ENCODE measurements at places on chromosomes 3 and 15. TPM values are rescaled to one million over a fixed set of nuclear protein-coding genes. Genes with fewer than 3 reads are reported as not detected.
A peak's percentile ranks its signal among the peaks of the same experiment; 100 is the strongest.

Gene CYP11A1
- not detected for total RNA-seq

DNA sequence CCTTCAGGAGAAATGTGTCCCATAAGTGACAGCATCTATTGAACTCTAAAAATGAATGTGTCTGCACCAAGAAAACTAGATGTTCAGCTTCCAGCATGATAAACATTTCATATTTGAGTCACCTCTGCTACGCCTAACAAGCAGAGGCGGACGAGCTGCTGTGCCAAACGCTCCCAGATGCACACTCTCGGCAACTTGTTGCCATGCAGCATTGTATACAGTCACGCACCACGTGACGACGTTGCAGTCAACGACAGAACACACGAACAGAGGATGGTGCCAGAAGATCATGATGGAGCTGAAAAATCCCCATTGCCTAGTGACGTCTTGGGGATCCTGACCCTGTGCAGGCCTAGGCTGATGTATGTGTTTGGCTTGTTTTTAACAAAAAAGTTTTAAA is 137.5 kb downstream of the XXYLT1 start:
- DNase-seq: peak; percentile 60

Gene EIF4E3
- 101 TPM for total RNA-seq

- no peak for DNase-seq
Observed at GRCh38 chr3:16848007-16848406, 36.7 kb upstream of the PLCL2 start.

GRCh38 chr3:72078676-72079368 is 293.9 kb upstream of the PROK2 start:
- no peak for DNase-seq

GRCh38 chr3:112000966-112001365 is 2.2 kb downstream of the TAGLN3 start:
- DNase-seq: no peak

DNA sequence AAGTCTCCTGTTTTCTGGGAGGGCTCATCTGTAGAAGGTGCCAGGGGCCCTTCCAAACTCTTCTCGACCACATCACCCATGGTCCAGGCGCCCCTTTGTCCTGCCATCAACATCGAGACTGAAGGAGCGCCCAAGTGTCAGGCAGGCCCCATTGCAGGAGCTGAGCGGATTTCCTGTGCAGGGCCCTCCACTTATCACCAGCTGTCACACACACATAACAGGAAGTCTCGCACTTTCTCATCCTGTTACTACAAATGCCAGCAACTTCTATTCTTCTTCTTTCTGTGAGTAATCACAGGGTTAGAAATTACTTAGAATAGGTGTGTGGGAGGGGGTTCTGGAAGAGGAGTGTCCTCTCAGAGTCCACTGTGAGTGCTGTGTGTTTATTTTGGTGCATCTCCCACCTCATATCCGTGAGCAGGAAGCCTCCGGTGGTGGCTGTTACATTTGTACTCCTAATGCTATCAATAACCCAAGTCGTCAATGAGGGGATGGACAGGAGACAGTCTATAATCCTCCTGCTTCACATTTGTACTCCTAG is at the start of gene KLHL6:
KLHL6 (minus strand) TSS at position 166 of the 541 bp plus-strand sequence; CDS start at position 113, 53 bp downstream.
- peak; percentile 51 for DNase-seq

GRCh38 chr3:166554023-166554422 is 716.8 kb upstream of the BCHE start:
- DNase-seq: no peak

Gene PLA2G4E
- total RNA-seq: not detected

- DNase-seq: no peak
Observed at GRCh38 chr15:71888797-71889196, 78.4 kb downstream of the NR2E3 start.

GRCh38 chr3:9769426-9770275 is at the start of gene CAMK1:
CAMK1 (minus strand) TSS chr3:9769947; CDS start chr3:9767749, 2,198 bp downstream.
- peak; percentile 42 for DNase-seq

Gene PLCD1
- total RNA-seq: 47.5 TPM

DNA sequence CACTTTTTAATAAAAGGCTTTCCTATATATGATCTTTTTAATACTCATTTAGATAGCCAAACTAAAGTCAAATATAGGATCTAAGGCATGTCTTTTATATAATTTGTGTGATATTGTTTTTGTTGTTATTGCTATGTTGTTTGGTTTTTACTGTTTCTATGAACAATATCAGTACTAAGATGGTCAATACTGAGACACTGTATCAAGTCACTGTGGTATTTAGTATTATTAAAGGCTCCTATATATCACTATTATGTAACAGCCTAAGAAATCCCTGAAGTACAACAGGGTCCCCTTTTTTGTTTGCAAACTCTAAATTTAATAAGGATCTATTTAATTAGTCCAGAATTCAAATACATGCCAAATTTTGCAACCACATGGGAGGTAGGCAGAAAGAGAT is 61.9 kb downstream of the TBC1D5 start:
- DNase-seq: no peak

DNA sequence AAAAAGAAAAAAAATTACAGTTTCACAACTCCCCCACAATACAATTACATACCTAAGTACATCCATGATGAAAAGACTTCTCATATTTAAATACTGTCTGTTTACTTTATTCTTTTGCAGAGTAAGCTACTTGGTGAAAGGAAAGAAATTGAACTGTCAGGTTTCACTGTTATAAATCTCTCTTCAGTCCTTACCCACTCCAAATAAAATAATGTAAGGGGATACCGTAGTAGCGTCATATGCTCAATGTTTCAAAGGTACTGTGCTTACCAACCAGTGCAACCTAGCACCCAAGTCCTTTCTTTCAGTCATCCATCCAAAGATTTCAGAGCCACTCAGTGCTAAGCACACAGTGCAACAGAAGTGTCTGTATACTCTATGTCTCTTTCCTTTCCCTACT is 13.4 kb downstream of the GSK3B start:
- no peak for DNase-seq

DNA sequence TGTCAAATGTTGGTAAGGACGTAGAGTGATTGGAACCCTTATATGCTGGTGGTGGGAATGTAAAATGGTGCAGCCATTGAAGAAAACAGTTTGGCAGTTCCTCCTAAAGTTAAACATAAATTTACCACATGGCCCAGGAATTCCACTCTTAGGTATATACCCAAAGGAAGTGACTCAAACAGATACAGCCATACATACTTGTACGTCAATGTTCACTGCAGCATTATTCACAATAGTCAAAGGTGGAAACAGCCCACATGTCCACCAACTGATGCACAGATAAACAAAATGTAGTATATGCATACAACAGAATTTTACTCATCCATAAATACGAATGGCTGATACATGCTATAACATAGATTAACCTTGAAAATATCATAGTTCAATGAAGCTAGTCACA is 13.2 kb downstream of the CLASP2 start:
- no peak for DNase-seq

DNA sequence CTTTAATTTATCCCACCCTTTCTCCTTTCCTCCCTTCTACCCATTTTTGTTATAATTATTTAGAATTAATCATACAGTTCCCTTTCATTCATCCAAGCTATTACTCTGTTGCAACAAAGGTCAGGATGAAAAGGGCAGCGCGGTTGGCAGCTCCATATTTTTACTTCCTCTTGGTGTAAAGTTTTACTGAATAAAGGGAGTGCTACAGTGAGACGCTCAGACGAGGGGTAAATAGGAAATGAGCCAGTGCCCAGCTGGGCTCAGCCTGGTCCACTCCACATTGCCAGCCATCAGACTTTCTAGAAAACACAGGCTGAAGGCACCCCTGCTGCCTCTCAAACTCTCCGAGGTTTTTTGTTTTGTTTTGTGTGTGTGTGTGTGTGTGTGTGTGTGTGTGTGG is 21.9 kb upstream of the ZBTB38 start:
- DNase-seq: no peak

Gene FSTL1
- total RNA-seq: 1.0 TPM

Gene GNL3
- 75.7 TPM for total RNA-seq

- DNase-seq: no peak
Observed at GRCh38 chr15:44064706-44065105, 130.4 kb downstream of the FRMD5 start.

DNA sequence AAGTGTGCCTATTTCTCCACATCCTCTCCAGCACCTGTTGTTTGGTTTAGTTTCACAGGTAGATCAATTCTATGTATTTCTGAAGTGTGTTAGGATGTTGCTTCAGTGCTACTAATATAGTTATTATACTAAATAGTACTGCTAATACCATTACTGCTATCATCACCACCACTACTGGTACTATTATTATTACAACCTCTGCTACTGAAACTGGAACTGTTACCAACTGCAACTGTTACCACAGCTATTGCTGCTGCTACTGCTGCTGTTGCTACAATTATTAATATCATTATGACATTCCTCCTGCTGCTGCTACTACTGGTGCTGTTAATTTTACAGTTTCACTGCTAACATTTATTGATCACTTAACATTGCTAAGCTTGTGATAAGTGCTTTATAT is 8.3 kb upstream of the LMOD3 start:
- no peak for DNase-seq

- no peak for DNase-seq
Observed at GRCh38 chr15:97597801-97598200, 362.7 kb upstream of the ARRDC4 start.

Gene SLC28A2
- total RNA-seq: not detected

DNA sequence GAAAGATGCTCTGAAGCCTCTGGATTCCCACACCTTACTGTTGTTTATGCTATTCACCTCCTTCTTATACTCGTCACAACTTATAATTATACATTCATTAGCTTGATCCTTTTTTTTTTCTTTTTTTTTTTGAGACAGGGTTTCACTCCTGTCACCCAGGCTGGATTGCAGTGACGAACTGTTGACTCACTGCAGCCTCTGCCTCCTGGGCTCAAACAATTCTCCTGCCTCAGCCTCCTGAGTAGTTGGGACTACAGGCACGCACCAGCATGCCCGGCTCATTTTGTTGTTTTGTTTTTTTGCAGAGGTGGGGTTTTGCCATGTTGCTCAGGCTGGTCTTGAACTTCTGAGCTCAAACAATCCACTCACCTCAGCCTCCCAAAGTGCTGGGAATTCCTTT is 143.6 kb downstream of the PLCL2 start:
- DNase-seq: no peak

DNA sequence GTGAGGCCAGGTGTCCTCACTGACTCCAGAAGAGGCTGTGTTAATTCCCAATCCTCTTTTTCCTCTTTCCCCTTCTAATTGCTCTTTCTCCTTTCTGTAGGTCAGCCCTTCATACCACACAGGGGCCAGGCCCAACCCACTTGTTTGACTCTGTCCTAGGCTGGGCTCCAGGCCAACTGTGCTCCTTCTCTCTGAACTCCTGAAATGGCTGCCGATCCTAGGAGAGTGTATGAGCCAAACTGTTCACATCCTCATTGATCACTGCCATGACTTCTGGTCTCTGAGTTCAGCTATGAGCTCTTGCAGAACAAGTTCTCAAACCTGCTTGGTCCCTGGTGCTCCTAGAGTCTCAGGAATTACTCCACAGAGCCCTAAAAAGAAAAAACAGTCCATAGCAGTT is 145.1 kb downstream of the VGLL4 start:
- no peak for DNase-seq

Gene TM4SF18
- not detected for total RNA-seq

Gene DUOXA2
- not detected for total RNA-seq

Gene TNFSF10
- total RNA-seq: 29.1 TPM

DNA sequence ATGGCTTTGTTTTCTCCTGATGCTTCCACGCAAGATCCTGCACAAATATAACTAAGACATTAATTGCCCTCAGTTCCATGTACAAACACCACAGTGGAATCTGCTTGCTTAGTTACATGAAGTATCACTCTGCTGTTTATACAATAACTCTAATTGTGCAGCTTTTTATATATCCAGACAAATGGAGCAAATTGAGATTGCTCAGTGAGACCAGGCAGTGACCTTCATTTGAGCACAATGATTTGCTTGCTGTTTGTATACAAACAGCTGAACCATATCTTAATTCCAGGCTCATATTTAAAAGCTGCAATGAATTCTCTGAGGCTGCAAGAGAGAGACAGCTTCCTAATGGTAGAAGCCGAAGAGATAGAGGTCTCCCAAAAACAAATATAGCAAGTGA is 243.7 kb downstream of the CADPS start:
- no peak for DNase-seq

Gene XCR1
- not detected for total RNA-seq

DNA sequence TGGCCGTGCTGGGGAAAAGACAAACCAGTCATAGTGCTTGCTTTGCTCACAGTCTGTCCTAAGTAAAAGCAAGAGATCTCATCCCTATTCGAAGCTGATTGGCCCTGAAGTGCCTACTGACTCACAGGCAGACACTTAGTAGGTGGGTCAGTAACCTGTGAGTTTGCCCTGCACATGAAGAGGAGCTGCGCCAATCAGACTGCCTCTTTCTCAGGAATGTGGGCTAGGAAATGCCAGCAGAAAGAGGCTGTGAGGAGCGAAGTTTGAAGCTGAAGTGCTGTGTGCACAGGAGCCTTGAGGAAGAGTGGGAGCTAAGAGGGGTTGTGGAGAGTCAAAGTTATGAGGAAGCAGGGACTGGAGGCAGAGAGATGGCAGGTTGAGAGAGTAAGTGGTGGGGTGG is 126.8 kb downstream of the IL20RB start:
- no peak for DNase-seq

Gene ANKRD63
- total RNA-seq: 0.35 TPM

DNA sequence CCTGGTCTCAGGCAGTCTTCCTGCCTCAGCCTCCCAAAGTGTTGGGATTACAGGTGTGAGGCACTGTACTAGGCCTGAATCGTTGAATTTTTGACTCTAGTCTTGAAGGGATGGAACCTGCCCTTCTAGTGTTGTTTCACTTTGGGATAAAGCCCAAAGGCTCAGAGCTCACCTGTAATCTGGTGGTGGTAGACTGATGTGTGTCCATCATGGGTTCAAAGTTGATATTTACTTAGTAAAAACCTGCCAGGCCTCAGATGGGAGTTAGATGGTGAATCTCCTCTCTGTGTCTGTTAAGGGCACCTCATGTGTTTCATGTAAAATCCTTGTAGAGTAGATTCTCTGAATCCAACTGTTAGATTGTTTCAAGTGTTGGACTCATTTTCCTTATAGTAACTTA is 41.1 kb downstream of the FNDC3B start:
- DNase-seq: no peak

Gene CATSPER2
- 6.3 TPM for total RNA-seq

Gene ZNF717
- total RNA-seq: 3.0 TPM

DNA sequence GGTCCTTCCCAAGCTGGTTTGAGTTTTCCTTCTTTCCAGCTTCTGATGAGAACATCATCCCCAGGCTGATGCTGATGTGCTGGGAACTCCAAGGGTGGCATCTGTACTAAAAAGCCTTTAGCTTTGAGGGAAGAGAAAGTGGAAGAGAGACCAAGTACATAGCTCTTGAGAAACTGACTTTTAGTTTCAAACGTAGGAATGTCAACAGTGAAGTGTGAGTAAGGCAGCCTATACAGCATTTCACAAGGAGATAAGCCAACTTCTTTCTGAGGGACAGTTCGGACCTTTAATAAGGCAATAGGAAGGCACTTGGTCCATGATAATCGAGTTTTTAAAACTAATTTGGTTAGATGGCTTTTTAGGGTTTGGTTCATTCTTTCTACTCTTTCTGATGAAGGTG is 53.7 kb downstream of the DLG1 start:
- no peak for DNase-seq

- no peak for DNase-seq
Observed at GRCh38 chr3:111709645-111710044, 114.5 kb upstream of the ZBED2 start.

- no peak for DNase-seq
Observed at GRCh38 chr15:72179950-72180581, 17.5 kb downstream of the GRAMD2A start.

Gene MANF
- 33.9 TPM for total RNA-seq

- no peak for DNase-seq
Observed at GRCh38 chr3:23654571-23654970, 151.2 kb upstream of the UBE2E1 start.

- DNase-seq: no peak
Observed at GRCh38 chr3:149792452-149793270, at the start of gene ANKUB1. ANKUB1 (minus strand) TSS chr3:149792554; CDS start chr3:149792366, 188 bp downstream.

All from CD4-positive, CD25-positive, alpha-beta regulatory T cell (primary cell).